Activated T-helper 17 cell treated with anti-CD3 and anti-CD28 coated beads, Interleukin-2, amount 50 U/mL, for 72 hours (primary cell): ENCODE measurements at places on chromosomes 12 and 14.

DNA sequence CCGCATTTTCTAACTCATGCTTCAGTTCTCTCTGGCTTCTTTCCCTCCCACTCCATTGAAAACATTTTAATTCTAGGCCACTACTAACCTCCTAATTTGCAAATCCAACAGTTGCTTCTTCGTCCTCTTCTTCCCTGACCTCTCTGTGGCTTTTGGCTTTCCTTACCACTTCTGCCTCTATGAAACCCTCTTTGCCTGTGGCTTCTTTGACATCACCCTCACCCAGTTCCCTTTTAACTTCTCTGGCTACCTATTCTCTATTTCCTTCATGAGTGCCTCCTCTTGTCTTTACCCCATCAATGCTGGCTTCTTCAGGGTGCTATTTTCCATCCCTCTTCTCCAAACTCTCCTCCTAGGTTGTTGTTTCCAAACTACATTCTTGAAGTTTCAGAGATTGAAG is 4.4 kb upstream of the HCFC2 start:
- ATAC-seq = no peak

DNA sequence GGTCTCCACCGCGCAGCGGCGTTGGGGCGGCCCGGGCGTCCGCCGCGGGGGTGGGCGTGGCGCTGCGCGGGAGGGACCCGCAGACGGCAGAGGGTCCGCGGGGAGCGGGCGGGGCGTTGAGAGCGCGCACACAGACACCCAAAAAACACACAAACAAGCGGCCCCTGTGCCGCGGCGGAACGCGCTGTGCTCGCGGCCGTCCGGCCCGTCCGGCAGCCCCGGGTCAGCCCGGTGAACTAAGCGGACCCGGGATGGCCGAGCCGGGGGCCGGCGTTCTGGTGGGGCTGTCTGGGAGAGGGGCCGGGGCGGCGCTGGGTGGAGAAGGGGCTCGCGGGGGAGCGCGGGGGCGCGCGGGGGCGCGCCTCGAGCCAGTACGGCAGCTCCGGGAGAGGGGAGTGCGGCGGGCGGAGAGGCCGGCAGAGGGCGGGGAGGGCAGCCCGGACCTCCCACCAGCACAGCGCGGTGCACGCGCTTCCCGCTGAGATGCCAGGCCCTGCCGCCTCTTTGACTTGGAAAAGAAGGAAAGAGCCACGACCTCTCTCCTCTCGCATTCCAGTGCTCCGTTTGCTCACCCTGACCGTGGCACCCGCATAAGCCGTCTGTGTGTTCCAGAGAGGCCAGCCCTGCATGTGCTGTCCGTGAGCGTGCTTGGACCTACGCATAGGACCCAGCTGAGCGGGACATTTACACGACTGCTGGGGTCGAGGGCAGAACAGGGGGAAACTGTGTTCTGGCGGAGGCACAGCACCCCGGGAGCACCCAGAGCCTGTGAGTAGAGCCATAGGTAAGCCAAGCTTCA is 10.3 kb downstream of the SLC6A12 start:
- no peak for ATAC-seq

DNA sequence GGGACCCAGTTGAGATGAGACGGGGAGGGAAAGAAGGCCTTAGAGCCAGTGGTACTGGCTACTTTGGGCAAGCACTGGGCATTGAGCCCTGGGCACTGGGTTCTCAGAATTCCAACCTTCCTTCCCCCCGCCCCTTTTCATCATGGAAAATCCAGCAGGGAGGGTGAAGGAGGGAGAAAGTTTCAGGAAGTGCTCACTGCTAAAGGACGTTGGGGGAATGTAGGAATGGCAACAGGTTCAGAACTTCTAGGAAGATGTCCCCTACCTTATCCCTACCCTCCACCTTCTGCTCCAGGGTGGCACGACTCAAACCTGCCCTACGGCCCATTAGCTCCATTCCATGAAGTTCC is 4.2 kb upstream of the TNS2 start:
- ATAC-seq = no peak

DNA sequence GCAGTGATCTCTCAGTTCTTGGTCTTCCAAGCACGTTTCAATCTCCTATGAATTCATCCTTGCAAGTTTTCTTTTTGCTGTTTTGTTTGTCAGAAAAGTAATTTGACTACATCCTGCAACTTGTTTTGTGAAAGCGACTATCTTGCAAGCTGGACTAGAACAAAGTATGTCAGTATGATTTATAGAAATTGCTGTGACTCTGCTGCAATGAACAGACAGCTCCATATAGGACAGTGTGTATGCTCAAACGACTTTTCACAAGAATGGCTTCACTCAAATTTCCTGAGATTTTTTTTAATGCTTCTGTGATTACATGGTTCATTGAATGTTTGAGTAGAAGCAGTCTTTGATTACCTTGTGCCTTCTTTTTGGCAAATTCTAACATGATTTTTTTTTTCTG is 123.5 kb upstream of the TRHDE start:
- ATAC-seq = no peak

GRCh38 chr12:12736759-12737676 is 19.9 kb downstream of the CDKN1B start:
- ATAC-seq = peak; percentile 91

DNA sequence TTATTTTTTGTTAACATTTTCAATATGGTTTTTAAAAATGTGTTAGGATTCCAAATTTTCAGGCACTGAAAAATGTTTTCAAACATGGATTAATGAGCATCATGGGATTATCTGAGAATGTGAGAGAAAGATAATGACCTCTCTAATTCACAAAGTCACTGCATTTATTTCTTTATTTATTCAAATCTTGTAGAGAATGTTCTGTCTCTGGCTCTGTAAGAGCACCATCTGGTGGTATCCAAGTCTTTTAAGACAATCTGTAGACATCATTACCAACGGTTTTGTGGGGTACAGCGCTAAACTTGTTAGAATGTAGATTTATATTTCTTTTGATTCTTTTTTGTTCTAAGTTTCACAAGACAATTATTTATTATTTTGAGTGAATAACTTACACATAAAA is 956.0 kb upstream of the NOVA1 start:
- ATAC-seq = no peak

GRCh38 chr12:123761841-123762714 is at the start of gene DNAH10:
Gene DNAH10, plus strand, starts transcription at chr12:123762301. Its CDS starts 36 bp downstream, at chr12:123762337.
- peak; percentile 81 for ATAC-seq

DNA sequence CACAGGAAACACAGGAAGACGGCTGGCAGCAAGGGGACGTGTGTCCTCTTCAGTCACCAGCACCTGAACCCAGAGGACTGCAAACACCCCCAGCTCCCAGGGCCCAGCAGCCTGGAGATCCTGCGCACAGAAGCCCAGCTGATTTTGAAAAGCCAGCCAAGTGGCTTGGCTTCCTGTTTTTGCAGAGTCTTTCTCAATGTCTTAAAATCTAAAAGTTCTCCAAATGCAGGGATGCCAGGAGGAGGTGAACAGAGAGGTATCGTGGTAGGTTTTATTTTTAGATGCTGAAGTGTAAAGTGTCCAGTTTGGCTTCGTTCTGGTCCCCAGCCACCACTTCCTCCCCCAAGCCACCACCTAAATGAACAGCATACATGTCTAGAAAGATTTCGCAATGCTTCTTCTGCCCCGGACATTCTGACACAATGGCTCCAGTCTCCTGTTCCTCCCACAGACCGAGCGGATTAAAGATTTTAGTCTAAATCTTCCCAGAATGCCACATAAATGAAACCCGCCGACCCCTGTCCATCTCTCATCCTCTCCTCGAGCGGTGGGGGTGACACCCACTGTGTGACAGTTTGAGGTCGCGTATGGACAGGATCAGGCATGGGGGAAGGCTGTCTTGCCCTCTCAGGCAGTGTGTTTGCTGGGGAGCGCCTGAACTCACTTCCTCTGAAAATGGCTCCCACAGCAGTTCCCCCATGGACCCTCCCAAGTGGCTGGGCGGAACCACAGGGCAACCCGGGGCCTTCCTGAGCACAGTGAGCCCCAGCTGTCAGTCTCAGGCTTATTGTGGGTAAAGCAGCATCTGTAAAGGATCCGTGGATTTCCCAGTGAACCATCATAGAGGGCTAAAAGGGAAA is 41.6 kb downstream of the ITPK1 start:
- no peak for ATAC-seq

GRCh38 chr12:6430124-6430989 is 14.4 kb upstream of the CD27 start:
- no peak for ATAC-seq

- no peak for ATAC-seq
Observed at GRCh38 chr12:51888316-51889215, 663 bp downstream of the ANKRD33 start.

- no peak for ATAC-seq
Observed at GRCh38 chr14:100240668-100241032, 1.7 kb downstream of the YY1 start.

GRCh38 chr14:82565825-82566224 is 1032.2 kb upstream of the SEL1L start:
- ATAC-seq = no peak

DNA sequence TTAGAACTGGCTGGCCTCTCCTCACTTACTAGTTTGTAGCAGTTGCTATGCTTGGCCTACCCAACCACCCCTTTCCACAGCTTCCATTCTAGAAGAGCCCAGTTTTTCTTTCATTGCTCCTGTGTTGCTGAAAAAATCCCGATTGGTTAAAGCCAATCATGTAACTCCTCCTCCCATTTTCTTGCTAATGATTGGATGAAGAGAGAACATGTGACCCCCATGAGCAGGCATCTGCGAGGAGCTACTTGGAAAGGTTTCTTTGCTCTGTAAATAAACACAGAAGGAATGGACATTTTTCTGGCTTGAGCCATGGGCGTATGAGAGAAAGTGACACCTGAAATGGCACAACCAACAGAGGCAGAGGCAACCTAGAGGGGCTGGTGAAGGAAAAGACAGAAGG is 773.8 kb upstream of the TBX3 start:
- ATAC-seq = no peak

DNA sequence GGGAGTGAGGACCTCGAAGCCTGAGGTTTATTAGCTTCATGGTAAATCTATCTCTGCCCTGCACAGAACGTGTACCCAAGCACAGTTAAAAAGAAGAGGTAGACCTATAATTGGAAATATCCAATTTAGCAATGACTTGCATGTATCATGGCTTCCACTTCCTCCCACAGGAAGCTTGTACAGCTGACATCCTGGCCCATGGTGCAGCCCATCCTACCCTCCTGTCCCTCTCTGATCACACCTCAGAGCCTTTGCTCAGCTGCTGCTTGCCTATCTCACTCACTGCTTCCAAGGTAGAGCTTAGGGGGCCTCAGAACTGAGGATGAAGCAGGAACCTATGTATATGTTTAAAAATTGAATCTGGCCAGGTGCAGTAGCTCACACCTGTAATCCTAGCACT is 4.3 kb upstream of the BCDIN3D start:
- no peak for ATAC-seq

- ATAC-seq = no peak
Observed at GRCh38 chr12:26026713-26027112, 68.2 kb downstream of the RASSF8 start.

DNA sequence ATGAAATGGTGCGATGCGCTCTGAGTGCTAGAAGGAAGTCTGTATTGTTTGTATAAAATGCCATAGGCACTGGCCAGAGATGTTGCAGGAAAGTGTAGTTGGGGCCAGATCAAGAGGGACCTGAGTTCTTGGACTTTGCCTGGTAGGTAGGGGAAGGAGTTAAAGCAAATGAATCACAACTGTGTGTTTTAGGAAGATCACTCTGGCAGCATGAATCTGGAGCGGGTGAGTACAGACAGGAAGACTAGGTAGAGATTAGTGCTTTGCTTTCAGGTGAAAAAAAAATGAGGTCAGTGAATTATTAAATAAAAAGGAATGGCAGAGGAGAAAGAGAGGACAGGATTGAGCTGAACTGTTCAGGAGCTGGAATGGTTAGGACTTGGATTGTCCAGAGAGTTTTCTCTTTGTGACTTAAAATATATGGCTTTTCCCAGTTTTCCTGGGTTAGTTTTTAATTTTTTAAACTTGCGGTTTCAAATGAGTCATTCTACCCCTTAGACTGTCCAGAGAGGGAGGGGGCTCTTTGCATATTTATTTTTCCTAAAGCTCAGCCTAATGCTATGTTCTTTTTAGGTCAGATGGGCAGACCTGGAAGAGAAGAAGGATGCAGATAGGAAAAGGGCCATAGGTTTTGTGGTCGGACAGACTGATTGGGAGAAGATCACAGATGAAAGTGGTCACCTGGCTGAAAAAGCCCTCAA is 41.1 kb downstream of the PROX2 start:
- ATAC-seq = no peak

DNA sequence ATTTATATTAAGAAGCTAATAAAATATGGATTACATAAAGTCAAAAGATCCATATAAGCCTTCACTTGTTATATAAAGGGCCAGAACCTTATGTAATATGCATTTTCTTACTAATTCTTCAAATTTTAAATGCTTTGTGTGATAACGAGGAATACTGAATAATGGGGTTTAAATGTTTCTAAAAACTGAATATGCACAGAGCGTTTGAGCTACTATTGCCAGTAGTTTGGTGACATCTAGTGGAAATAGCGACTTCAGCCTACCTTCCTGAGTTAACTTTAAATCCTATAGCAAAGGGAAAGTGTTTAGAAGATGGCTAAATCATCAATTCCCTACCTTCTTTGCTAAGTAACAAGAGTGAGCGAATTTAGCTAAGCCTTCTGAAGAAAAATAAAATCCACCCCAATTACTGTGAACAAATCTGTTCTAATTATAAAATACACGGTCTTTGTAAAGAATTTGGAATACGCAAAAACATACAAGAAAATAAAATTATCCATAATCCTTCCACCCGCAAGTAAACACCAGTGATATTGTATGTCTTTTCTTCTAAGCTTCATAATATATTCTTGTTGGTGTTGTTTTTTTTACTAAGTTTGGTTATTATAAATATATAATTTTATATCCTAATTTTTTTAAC is 115.5 kb upstream of the G2E3 start:
- no peak for ATAC-seq

DNA sequence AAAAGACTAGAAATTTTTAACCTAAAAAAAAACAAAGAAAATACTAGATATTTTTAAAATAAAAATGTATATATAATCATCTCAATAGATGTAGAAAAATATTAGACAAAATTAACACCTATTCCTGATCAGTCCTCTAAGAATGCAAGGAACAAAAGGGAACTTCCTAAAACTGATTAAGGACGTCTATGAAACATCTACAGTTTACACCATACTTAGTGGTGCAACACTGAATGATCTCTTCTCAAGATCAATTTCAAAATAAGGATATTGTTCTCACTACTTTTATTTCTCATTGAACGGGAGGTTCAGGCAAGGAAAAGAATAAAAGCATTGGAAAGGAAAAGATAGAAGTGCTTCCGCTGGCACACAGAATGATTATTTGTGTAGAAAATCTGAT is 16.0 kb downstream of the OLR1 start:
- ATAC-seq = no peak

GRCh38 chr14:33568935-33569579 is 381.8 kb downstream of the EGLN3 start:
- ATAC-seq = no peak
